ENCODE measurements at places on chromosomes 6 and 20. TPM values are rescaled to one million over a fixed set of nuclear protein-coding genes. Genes with fewer than 3 reads are reported as not detected.

Gene MCUR1
- total RNA-seq = 7.7 TPM

Gene DEFB132
- total RNA-seq = 1.6 TPM

Gene COL9A1
- total RNA-seq = not detected

Gene PROKR2
- not detected for total RNA-seq

Gene CST5
- total RNA-seq = not detected

Gene SMLR1
- total RNA-seq = not detected

GRCh38 chr6:159577564-159577963 lies 115.5 kb downstream of the SOD2 start:
- DNase-seq = no peak

DNA sequence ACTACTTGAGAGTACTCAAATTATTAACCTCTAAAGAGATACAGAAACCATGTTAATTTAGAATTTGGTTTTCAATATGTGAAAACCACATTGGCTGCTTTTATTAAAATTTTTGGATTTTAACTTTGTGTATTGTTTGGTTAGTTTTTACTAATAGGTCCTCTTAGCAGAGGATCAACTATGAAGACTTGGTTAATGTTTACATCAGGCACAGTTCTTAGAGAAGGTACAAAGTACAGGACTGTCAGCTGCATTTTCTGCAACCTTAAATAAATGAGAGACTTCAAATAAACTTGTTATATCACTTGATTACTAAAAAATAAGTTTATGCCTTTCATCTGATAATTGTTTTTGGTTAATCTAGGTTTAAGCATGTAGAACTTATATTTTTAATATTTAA lies 89.1 kb downstream of the PHF3 start:
- DNase-seq = no peak

DNA sequence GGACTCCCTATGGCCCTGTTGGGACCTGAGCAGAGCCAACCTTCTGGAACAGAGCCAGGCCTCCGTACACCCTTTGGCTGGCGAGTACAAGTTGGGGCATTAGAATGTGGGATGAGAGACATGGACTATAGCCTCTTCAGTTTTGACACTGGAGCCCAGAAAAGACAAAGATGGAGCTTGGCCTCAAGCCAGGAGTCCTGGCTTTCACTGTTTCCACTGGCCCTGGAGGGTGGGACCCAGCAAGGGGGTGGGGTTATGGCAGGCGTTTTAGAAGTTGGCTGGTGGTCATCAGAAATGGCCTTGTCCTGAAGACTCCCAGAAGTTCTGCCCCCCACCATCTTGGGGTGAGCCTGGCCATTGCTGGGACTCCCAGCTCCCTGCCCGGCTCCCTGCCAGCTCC lies 21.8 kb downstream of the ITPR3 start:
- DNase-seq = no peak

DNA sequence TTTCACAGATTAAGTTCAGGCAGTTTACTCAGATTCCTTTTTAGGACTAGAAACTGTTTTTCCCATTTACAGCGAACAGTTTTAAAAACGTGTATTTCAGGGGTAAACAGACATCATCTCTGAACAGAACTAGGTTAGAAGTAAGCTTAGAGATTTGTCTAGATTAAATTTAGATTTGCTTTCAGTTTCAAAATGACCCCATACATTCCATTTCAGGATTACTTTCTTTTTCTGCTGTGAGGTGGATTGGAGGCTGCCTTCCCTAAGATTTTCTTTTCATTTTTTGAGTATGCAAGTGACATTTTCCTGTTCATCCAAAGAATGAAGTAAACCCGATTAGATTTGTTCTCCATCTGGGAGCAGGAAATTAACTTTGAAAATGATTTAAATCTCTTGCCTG lies 747.2 kb downstream of the KHDRBS2 start:
- DNase-seq = no peak

DNA sequence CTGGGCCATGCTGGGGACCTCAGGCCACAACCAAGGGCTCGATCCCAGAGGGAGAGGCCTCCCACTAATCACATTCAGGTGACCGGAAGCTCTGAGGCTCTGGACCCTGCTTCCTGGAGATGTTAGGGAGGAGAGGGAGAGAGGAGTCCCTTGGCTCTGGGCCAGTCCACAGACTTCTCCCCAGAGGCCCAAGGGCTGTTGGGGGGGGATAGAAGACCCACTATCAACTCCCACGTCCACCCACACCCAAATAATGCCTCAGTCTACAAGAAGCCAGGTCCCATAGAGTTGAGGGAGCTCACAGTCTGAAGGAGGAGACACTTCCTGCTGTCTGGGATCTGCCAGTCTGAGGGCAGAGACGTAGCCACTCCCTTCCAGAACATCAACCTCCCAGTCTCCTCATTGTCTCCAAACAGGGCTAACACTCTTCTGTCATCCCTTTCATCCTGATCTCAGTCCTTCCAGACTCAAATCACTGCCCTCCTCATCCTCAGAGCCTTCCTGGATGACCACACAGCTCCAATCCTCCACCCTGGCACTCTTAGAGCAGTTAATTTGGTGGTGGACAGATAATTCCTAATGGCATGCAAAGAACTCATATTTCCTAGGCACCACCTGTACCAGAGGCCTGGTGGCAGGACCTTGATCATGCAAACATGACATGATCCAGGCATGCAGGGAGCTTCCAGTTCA lies 69.9 kb downstream of the MRPL14 start:
- DNase-seq = no peak

DNA sequence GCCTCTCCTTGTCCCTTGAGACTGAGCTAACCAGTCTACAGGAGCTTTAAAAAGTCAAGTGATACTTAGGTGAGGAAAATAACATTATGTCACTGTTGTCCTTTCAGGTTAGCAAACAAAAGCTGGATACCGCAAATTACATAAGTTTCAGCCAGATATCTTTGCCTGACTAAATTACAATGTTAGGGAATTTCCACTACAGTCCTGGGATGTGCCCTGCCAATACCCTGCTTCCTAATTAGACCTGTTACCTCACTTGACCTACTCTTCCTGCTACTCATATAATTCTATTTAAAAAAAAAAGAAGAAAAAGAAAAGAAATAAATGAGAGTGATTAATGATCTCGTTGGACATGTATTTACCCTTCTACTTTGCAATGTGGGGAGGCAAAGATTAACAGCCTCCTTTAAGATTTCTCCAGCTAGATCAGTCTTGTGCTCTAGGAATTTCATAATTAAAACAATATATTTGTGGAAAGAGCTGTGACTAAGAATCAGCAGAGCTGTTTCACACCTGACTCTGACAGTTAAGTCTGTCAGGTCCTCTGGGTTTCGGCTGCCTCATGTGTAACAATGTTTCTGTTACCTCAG lies 318.9 kb downstream of the HDGFL1 start:
- no peak for DNase-seq

DNA sequence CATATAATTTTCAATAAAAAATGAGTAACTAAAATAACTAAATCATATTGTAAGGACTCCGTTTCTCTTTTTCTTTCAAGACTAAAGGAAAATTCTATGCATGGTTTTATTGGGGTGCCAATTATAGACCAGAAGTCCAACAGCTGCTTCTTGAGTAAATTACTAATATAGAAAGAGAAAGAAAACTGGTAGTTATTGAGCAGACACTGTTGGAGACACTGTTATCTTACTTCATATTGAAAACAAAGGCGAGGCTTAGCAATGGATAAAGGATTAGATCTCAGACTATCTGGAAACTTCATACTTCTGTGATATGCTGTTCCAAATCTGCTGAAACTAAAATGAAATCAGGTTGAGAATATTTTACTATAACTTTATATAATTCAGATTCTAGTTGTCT lies 169.6 kb upstream of the EYS start:
- no peak for DNase-seq

DNA sequence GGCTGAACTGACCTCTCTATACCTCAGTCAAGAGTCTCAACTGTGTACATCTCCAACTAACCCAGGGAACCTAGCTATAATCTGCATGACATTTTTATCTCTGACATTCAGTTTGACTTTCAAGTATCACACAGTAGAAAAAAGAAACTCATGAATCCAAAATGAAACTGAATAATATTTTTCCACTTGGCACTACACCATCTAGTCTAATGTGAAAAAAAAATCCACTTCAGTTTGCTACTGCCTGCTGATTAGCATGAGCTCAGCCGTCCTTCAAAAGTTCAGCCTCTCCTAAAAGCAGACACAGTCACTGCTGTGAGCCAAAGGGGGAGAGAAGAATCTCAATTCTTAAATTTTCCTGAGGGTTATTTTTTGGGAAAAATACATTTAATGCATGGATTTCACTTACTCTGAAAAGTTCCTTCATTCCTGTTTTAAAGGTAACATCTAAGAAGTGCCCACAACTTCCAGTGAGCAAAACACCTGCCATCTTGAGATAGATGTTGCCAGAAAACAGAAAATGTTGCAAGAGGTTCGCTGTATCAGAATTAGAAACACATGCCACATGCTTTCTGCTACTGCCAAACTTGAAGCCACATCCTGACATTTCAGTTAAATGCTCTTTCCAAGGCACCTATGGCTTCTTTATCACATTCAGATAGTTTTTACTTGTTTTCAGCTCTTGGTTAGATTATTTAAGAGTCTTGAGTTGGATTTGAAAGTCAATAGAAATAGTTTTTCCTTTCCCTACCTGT lies 95.4 kb downstream of the MKKS start:
- DNase-seq = no peak

DNA sequence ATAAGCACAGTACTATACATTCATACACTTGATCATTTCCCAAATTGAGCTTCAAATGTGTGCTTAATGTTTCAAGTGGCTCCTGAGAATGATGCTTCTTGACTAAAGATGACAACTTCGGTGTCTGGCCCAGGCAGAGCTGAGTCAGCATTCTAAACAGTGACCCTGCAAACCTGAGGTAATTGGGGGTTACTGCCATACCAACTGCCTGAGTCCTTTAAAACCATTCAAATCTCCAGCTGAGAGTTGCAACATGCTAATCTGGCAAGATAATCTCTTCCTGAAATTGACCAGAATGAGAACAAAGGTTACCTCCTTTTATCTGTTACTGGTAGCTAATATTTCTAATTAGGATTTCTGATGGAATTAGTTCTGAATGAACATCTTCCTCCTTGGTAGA lies 8.2 kb downstream of the BACH2 start:
- no peak for DNase-seq

DNA sequence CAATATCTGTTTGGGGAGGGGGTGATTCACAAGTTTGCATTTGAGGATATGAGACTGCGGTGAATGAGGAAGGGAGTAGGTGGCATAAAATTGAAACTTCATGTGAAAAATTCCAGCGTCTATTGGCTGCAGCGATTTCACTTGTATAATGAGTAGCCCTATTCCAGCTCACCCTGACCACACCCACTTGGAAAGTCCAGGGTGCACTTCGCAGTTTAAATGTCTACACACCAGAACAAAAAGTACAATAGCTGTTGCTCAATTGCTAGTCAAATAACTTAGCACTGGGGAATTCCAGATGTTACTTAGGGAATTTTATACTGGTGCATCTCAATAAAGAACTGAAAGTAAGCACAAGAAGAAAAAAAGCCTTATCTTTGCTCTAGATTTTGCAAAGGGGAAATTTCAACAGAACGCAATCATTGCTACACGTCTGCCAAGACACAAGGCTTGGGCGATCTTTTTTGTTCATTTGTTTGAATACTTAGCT lies 6.3 kb downstream of the TNFAIP3 start:
- DNase-seq = no peak

DNA sequence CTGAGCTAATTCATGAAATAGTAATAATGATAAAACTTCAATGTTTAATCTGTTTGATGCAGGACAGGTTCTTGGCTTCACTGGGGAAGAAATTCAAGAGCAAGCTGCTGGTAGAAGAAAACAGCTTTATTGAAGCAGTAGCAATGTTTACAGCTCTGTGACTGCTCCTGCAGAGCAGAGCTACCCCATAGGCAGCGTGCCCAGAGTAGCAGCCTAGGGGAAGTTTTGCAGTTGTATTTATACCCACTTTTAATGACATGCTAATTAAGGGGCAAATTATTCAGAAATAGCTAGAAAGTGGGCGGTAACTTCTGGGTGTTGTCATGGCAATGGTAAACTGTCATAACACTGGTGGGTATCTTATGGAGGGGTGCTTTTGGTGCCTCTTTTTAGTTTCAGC lies 518.0 kb downstream of the RFPL4B start:
- no peak for DNase-seq

DNA sequence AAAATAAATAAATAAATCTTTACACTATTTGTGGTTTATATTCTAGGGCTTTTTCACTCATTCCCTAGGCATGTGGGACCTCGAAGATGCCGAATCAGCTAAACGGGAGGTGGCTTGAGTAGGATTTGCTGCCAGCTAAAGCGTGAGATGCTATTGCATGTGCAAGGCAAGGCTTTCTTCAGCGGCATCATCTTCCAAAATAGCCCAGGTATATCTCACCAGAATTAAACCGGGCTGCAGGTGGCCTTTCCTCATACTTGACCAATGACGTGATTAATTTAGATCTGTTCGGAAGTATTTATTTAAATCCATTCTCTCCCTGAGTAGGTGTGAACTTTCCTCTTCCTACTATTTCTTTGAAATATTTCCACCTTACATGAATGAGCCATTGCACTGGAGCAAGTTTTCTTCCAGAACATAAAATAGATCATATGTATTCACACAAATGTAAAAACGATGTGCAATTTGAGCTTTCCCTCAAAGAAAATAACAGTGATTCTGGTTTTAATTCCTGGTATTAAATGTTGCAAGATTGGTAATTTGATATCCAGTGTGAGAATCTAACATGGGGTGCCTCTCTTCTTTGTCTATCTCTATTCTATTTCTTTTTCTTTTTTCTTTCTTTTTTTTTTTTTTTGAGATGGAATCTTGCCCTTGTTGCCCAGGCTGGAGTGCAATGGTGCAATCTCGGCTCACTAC lies 24.3 kb upstream of the ZNF217 start:
- DNase-seq = no peak

DNA sequence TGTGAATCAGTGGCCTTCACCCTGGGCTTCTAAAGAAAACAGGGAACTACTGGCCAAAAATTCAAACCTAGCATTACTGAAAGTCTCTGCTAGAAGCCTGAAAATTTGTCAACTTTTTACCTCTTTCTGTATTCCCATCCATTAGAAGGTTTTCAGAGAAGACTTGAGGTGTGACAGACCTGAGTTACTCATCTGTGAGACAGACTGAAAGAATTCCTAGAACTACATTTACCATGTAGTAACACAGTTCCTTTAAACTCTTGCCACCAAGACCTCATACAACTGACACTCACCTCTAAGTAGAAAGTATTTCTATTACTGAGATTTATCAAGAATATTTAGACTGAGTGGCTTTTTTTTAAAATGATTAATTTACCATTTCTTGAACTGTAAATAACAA lies 4.5 kb downstream of the DPM1 start:
- no peak for DNase-seq

DNA sequence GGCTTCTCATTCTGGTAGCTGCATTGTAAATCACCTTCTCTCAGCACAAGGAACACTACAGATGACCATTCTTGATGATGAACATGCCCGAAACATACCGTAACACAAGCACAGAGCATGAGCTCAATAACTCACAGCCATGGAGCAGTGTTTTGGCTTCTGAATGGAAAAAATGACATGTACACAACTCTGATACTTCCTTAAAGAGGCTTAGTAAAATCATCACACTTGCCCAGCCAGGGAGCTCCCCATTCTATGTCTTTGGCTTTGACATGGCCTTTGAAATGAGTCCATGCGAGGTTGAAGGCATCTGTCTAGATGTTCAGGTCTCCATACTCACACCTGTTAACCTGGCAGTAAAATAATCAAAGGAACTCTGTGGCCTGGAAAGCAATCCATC lies 87.6 kb downstream of the MYB start:
- DNase-seq = no peak

Data from omental fat pad (tissue), 4 donors.